ENCODE measurements at places on chromosomes 4 and X.

GRCh38 chrX:18938710-18939109 lies 45.2 kb downstream of the PHKA2 start:
- no peak for DNase-seq

- DNase-seq = no peak
These were observed 121.3 kb upstream of the PNPLA4 start for GRCh38 chrX:8048466-8048865.

- DNase-seq = no peak
These were observed 3.9 kb downstream of the KLHL8 start for GRCh38 chr4:87216469-87216868.

DNA sequence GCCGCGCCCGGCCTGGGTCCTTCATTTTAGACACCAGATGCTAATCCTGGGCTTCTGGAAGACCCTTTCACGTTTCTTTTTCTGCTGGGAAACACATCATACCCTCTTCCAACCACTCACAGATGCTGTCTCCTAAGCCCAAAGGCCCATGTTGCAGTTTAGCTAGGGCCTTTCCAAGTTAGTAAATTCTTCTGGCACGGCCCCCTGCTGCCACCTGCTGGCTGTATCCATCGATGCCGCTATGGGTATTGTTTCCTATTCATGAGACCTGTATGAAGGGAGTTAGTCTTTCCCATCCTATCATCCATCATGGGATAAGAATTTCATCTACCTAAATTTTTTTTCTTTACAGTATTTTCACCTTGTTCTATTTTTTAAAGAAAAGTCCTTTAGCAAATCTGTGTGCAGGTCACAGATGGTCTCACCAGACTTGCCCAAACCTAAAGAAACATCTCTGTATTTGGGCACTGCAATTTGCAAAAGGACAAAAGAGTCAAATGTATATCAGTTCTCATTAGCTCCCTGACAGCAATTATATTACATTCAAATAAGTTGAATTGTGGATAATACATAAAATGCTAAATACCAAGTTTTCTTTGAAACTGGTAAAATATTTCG lies 37.8 kb upstream of the SLC9A7 start:
- peak; percentile 34 for DNase-seq

DNA sequence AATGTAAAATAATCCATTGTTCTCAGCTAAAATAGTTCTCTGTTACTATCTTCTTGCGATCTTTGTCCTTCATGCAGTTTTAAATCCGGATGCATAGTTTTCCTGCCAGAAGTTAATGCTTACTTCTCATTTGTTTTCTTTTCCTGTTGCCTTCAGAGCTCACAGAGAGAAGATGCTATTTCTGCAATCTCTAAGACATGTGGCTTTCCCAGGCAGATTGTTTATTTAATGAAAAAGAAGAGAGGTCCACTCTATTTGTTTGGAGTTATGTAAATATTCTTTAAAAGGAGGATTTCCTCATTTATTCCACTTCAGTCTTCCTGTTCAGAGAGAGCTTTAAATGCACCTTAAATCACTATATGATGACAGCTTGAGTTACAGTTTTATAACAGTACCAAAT lies 39.3 kb upstream of the HPGD start:
- DNase-seq = peak; percentile 49

GRCh38 chr4:89904524-89904923 lies 9.9 kb downstream of the MMRN1 start:
- peak; percentile 73 for DNase-seq

DNA sequence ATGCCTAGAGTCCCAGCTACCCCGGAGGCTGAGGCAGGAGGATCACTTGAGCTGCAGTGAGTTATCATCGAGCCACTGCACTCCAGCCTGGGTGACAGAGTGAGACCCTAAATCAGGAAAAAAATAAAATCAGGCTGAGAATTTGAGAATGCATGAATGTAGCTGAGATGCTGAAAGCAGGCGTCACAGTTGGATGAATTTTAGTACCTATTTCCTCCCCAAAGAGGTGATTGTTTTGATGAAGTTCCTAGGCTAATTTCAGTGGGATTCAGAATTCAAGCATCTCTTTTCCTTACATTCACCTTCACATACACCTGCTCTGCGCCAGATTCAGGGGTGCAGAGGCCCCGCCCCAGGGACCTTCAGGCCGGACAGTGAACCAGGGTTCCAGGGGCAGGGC lies 3.2 kb downstream of the CFAP99 start:
- no peak for DNase-seq

- no peak for DNase-seq
These were observed 490.3 kb upstream of the TECRL start for GRCh38 chr4:64899563-64899962.

DNA sequence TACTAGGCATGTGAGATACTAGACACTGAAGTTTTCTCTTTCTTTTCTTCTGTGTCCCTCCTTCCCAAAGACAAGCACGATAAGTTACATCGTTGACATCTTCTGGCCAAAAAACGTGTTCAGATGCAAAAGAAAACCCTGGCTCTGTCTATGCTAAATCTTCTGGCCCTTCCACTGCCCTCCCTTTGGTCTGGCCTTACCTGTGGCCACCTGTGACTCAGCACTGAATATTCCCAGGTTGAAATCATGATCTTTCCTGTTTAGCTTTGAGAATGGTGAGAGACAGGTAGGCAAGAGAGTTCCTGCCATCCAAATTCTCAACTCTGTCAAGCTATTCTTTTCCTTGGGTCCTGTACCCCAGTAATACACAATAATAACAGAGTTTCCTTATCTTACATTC lies 12.3 kb downstream of the CLCN5 start:
- no peak for DNase-seq

DNA sequence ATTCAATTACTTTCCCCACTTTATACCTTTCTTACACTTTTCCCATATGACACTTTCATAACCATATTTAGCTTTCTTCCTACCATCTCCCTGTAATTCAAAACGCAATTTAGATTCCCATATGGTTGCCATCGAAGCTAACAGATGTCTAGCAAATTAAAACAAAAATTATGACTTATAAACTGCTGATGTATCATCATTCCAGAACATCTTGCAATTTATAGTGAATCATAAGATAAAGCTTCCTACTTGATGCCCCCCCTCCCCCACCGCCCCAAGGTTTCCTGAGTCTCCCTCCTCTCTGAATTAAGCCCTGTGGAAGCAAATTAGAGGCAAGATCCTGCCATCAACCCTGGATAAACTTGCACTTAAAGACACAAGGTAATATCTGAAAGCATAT lies 5.4 kb downstream of the TSPAN5 start:
- no peak for DNase-seq

- no peak for DNase-seq
These were observed 628.9 kb downstream of the TLL1 start for GRCh38 chr4:166501941-166502382.

DNA sequence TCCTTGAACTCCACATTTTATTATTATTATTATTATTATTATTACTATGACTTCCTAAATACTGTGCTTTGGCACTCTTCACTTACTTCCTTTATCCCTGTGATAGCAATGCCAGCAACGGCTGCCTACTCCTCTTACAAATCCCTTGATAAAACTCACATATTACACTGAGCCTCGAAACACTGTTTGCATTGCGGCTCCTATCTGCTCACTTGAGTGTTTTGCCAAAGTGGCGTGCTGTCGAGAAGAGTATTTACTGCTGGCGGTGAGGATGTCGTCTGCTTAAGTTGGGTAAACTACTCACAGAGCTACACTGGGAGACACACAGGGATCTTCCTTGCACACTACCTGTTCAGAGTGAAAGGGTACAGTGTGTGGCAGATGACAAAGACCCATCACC lies 143.4 kb upstream of the VCX3A start:
- DNase-seq = peak; percentile 87

- DNase-seq = peak; percentile 14
These were observed 980.9 kb upstream of the DIAPH2 start for GRCh38 chrX:95703696-95704095.

DNA sequence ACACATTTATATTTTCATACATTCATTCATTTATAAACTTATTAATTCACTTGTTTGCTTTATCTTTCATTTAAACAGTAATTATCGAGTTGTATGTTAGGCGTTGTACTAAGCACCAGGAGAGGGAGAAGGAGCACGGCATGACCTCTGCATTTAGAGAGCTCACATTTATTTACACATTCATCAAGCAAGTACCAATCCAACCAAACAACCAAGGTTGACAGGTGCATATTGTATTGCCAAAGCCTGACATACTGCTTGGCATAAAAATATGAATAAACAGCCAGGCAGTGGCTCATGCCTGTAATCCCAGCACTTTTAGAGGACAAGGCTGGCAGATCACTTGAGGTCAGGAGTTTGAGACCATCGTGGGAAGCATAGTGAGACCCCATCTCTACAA lies 37.0 kb upstream of the CLNK start:
- peak; percentile 26 for DNase-seq
